ENCODE measurements at places on chromosomes 2 and 18.

DNA sequence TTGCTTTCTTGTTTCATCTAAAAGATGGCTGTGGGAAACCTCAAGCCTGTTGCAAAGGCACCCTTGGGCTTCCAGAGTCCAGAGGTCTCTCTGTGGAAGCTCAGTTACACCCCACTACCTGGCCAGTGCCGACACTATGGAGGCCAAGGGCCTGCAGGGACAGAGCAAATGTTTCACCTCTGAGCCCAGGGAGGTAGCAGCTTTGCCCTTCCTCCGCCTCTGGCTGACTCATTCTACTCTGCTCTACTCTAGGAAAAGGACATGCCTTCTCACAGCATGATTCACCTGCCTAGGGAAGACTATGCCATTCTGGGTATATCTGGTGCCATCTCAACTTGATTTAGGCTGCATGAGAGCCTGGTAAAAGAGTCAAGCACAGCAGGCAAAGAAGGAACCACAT lies 12.2 kb downstream of the MYOM1 start:
- DNase-seq, result no peak

- DNase-seq, result no peak
Observed at GRCh38 chr18:79798346-79798998, 734 bp downstream of the KCNG2 start.

DNA sequence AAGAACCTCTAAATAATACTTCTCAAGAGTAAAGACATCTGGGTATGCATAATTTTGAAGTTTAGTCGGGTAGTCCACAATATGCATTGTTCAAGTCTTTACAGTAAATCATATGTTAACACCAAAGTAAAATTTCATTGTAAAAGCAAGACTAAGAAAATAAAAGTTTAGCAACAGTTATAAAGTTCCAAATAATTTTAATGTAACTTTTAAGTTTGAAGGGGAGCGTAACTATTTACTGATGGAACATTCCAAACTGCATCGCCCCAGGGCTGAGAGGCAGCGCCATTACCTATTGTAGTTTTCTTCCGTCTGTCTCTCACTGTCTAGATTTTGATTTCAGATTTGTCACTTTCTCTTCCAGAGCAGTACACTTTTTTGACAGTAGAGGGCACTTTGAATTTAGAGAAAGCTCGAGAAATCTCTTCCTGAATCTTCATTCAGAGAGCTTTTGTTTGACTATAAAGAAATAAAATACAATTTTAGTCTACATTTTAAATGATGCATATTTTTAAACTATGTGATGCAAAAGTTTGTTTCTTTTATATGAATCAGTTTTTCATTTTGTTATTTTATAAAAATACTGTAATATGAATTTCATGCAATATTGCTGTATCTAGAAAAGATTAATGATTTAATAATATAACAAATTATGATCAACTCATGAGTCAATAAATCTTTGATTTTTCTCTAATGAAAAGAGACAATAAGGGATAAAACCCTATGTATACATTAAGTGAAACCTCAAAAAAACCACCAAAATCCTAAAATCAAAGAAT lies 389.8 kb downstream of the FIGN start:
- DNase-seq, result peak; percentile 20

DNA sequence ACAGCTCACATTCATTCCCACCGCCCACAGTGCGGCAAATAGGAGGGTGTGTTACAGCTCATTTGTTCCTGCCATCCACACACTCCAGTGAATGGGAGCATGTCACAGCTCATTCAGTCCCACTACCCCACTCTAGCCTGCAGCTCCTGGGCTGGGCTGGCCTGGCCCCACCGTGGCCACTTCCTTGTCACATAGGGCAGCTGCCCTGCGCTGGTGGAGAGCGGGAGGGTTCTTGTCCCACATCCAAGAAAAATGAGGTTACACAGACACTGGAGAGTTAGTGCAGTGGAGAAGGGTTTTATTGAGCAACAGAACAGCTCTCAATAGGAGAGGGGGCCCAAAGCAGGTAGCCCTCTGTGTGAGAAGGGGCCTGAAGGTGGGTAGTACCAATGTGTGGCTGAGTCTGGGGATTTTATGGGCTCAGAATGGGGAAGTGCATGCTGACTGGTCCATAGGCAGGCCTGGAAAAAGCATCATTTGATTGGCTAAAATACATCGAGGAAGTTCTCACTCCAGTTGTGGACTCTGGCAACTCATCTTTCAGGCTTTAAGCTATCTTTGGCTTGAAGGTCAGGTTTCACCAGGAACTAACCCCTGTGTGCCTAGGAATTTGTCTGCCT lies 249.7 kb downstream of the ETAA1 start:
- no peak for DNase-seq

- DNase-seq, result no peak
Observed at GRCh38 chr2:26530696-26531095, 52.8 kb upstream of the OTOF start.

GRCh38 chr2:96687266-96687665 lies 44.7 kb downstream of the FER1L5 start:
- no peak for DNase-seq

- DNase-seq, result no peak
Observed at GRCh38 chr2:150295544-150295943, 191.9 kb downstream of the RND3 start.

GRCh38 chr18:49249521-49249920 lies 210.9 kb downstream of the DYM start:
- DNase-seq, result peak; percentile 79

DNA sequence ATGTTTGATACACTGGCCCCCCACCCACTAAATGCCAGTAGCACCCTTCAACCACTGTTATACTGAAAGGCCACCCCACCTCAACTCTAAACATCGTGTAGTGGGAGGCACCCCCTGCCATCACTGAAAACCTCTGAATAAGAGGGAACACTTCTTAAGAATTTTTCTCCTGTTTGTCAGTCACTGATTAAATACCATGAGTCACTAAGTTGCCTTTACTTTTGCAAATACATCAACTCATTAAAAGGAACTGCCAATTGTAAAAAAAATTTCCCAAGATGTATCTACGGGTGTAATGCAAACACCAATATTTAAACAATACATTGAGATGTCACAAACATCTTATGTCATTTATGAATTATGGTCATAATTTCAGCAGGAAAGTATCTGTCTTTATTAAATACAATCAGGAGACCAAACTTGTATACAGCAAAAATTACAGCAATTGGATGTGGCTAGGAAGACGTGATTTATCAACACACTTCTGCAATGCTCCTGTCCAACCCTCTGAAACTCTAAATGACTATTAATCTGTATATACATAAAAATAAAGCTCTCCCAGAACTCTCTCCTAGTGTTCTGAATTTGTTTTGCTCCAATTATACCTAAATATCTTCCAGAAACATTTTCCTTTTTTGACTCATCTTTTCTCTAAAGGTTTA lies 144.1 kb upstream of the STK17B start:
- DNase-seq, result no peak

DNA sequence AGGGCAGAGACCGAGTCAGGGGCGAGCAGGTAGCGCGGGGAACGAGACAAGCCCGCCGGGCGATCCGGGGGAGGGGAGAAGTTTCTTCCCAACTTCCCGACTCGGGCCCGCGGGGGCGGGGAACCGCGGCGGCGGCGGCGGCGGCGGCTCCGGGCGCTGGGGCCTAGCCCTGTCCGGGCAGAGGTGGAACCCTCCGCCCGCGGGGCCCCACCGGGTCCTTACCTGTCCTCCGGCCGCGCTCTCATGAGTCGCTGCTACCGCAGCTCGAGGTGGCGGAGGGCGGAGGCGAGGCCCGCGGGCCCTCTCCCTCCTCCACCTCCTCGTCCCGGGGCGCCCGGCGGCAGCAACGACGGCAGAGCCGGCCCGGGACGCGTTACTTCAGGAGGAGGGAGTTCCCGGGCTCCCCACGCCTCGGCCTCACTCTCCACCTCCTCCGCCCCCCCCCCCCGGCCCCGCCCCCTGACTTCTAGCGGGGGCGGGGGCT lies at the start of gene YES1:
TSS of gene YES1 (minus strand) at position 351 of the 484 bp plus-strand sequence. CDS start 55,415 bp downstream, outside the sequence.
- no peak for DNase-seq

GRCh38 chr2:184463102-184463865 lies 135.0 kb upstream of the ZNF804A start:
- no peak for DNase-seq

DNA sequence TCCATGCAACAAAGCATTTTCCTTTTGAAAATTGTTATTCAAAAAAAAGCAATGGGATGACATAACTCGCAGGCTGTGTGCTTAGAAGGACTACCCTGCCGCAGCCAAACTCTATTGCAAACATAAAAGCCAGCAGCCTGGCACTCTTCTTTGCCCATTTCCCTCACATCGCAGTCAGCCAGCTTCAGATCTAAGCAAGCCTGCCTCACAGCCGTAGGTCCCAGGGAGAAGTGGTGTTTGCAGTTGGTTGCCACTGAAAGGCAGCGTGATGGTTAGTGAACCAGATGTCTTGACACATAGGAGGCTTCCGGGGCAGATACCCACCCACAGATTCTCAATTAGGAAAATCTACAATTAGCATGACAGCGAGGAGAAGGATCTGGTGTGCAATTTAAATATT lies 655.2 kb downstream of the RNF144A start:
- no peak for DNase-seq

GRCh38 chr18:71287268-71287667 lies 998.4 kb downstream of the SOCS6 start:
- DNase-seq, result no peak

GRCh38 chr2:8564475-8564874 lies 117.4 kb upstream of the ID2 start:
- DNase-seq, result no peak

Data from AG09309 (cell line).